ENCODE measurements at places on chromosomes 11 and 22.

DNA sequence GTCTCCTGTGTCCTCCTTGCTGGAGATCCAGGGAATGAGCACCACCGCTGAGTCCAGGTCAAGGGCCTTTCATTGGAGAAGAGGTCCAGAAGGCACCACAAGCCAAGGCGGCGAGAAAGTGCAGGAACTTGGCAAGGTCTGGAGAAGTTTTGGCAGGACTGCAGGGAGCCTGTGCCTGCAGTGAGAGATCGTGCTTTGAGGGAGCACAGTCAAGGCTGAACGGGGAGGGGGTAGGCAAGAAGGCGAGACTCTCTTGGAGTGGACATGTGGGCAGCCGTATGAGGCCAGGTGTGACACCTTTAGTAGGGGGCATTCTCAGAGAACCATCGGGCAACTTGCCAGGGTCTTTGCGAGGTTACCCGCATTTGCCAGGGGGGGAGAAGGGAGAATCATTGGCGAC, 30.5 kb downstream of the LRRC10B start:
- DNase-seq, result no peak

GRCh38 chr11:73998846-73999575, 9.9 kb downstream of the UCP3 start:
- no peak for DNase-seq

GRCh38 chr11:35549787-35550186, 24.4 kb upstream of the PAMR1 start:
- DNase-seq, result no peak

DNA sequence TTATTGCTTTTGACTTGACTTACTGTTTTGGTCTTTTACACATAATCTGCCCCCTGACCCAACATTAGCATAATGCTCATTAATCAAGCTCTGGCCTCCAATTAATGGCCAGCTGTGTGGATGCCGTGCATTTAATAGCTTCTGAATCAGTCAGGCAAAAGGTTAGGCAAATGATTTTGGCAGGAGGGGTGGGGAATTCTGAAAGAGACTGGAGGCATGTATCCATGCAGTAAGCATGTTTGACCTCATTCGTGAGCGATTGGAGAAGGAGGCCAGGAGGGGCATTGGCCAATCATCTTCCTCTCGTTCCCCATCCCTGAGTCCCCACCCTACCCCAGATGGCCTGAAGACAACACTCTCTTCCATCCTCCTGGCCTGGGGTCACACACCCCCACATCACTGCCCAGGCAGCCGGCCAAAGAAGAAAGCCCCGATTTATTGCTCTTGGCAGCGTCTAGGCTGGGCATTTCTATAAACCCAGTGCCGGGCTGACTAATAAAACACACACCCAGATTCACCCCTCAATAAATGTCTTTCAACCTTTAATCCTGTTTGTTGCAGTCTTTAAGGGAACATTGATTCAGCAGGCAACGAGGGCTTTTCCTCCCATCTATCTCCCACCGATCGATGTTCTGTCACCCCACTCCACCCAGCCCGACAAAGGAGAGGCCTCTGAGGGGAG, 150.0 kb downstream of the OPCML start:
- DNase-seq, result no peak

GRCh38 chr11:61999141-61999975, 31.9 kb upstream of the FTH1 start:
- no peak for DNase-seq

GRCh38 chr11:77589521-77590193, at the start of gene AQP11:
Gene AQP11 (plus strand): TSS chr11:77589953. CDS start chr11:77589993, 40 bp downstream.
- peak; percentile 47 for DNase-seq

DNA sequence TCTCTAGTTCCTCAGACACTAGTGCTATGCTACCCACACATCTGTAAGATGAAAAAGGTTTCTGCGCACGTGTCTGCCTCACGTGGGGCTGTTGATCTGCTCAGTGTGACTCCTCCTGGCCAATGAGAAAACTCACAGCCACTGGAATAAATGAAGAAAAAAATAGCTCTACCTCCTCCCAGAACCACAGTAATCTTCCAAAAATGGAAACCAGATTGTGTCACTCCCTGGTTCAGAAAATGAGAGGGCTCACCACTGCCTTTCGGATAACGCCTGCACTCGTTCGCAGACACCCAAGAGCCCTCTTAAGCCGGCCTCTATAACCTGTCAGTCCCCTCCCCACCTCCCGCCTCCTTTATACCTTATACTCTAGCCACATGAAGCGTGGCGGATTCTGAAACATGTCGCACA, 5.1 kb downstream of the APBB1 start:
- DNase-seq, result no peak

- DNase-seq, result no peak
Observed at GRCh38 chr11:36306888-36307287, 10.8 kb downstream of the PRR5L start.

DNA sequence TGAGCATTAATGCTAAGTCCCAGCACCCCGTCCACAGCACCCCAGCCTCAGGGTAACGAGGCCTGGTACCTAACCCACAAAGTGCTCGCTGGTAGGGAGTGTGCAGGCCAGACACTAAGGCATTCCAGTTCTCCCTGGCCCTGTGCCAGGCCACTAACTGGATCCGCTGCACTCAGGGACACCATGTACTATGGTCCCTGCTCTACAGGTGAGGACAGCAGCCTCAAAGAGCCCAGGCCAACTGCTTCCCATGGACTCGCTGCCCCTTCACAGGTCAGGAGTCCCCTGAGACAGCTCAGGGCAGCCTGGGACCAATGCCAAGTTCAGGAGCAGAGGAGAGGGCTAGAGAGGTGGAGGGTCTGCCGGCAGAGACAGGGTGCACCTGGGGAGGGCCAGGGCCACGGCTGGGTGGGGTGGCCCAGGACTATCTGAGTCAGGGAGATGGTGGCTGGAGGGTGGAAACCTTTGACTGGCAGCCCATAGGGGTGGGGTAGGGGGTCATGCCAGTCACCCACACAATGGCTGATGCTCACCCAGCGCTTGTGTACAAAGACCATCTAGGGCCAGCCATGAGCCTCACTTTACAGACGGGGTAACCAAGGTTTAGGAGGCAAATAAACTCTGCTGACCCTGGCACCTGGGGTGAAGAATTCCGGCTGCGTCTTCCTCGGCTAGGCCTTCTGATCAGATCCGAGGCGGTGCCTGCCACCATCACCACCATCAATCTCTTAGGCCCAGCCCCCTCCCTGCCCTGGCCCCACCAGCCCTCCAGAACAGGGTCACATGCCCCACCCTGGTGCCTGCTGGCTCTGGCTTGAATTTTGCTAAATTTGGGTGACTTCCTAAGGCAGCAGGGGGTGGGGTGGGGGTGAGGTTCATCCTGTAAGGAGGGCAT, 5.6 kb downstream of the OSBPL5 start:
- no peak for DNase-seq

Measured in NCI-H1417 treated with DMSO at 0.1 percent for 48 hours (cell line).